ENCODE measurements at places on chromosomes 1 and 21.

DNA sequence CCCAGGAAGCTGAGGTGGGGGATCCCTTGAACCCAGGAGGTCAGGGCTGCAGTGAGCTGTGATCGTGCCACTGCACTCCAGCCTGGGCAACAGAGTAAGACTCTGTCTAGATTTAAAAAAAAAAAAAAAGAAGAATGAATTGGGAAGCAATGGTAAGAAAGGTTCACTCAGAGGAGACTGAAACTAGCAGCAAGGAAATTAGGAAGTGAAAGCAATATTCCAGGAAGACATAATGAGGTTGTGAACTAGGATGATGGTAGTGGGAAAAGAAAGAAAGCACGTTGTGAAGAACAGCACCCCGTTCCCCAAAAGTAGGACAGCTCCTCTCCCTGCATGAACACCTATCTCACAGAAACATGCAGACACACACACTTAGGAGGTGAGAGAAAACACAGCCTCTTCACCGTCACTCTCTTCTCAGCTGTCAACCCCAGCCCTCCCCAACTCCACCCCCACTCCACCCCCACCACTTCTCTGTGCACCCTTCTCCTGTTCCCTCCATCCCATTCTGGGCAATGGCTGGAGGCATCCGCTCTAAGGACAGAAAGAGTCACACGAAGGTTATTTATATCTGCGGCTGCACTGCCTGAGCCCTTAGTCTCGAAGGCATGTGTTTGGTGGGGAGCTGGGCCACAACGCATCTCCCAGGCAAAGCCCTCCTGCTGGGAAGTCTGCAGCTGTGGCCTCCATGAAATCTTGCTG lies 101.8 kb upstream of the LPGAT1 start:
- no peak for DNase-seq

DNA sequence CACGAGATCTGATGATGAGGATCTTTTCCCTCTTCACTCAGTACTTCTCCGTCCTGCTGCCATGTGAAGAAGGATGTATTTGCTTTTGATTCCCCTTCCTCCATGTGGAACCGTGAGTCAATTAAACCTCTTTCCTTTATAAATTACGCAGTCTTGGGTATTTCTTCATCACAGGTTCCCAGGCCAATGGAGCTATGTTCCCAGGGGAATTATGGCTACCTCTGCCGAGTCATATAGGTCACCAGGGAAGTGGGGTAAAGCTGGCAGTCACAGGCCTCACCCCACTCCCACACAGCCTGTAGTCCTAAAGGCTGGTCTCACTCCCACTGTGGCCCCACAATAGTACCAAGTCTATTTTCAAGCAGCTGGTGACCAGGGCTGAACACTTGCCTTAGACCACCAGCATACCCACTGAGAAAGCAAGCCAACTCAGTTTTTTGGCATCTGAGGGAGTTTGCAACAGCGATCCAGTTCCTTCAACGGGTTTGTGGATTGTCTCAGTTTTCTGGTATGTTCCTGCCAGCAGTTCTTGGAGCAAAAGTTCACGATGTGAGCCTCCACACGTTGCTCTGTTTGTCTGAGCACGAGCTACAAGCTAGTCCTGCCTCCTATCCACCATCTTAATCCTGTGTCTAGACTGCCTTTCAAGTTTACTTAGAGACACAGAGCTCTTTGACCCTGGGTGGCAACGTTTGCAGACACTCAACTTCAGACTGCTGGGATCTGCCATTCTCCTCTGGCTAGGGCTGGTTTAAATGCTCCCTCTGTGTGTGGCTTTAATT lies 104.5 kb downstream of the CENPF start:
- DNase-seq: peak; percentile 33

- no peak for DNase-seq
These were observed 154.8 kb upstream of the COL6A1 start for GRCh38 chr21:45826676-45827301.

- no peak for DNase-seq
These were observed 7.4 kb downstream of the COP1 start for GRCh38 chr1:176199707-176200106.

DNA sequence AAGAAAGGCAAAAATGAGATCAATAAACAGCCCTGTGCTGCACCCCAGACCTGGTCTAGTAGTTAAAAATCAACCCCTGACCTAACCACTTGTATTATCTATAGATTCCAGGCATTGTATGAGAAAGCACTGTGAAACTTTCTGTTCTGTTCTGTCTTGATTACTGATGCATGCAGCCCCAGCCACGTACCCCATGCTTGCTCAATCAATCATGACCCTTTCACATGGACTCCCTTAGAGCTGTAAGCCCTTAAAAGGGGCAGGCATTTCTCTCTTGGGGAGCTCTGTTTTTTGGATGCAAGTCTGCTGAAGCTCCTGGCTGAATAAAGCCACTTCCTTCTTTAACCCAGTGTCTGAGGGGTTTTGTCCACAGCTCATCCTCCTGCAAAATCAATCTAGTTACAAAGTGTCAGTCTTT lies 24.2 kb upstream of the CD34 start:
- DNase-seq: no peak

DNA sequence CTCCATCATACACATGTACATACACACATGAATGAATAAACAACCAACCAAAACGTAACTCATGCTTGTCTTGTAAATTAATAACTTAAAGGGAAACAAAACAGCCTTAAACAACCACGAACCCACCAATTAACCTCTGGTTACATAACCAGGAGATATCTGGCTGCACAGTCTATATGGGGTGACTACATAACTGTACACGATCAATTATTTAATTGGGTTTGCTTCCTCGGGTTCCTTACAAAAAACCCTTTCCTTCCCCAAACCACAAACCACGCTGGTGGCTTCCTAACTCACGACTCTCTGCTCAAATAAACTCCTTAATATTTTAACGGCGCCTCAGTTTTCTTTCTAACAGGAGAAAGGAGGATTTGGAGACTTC lies 744 bp downstream of the ZNF670 start:
- no peak for DNase-seq

- peak; percentile 95 for DNase-seq
These were observed 10.0 kb downstream of the YBEY start for GRCh38 chr21:46295996-46296752.

GRCh38 chr1:104136621-104137020 lies 386.9 kb downstream of the AMY1C start:
- no peak for DNase-seq

GRCh38 chr1:193156822-193157142 lies 29.6 kb downstream of the B3GALT2 start:
- no peak for DNase-seq

- DNase-seq: no peak
These were observed 5.3 kb upstream of the P3R3URF start for GRCh38 chr1:46181343-46182260.
